LNCaP clone FGC (cell line): ENCODE measurements at places on chromosomes 13 and 19.
A peak's percentile ranks its signal among the peaks of the same experiment; 100 is the strongest.

DNA sequence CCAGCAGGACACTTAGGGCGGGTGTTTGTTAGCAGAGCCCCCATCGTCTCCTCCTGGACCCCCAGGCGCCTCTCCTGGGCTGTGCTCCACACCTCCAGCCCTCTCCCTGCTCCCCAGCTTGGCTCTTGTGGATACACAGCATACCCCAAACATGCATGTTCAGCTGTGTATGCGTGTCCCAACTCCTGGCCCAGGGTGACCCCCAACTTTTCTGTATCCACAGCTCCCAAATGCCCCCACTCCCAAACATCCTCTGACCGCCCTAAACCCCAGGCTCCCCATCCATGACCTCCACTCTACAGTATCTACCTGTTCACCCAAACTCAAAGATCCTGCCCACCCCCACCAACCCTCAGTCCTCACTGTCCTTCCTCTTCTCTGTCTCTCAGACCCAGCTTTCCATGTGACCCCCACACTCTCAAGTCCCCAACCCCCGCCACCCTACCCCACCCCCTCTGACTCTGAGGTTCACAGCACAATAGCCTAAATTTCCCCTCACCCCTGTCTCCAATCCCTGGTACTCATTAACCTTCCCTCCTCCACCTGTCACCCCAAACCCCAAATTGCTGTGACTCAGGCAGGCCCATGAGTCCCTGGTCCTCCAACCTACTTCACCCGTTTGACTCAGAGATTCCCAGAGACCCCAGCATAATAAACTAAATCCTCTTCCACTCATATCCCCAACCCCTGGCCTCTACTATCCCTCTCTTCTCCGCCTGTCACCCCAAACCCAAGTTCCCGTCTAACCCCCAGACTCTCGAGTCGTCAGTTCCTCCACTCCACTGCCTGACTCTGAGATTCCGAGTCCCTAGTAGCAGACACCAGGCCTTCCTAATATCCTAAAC is 968 bp downstream of the UBE2M start:
- DNase-seq, result no peak

GRCh38 chr13:46526740-46527139 is 26.2 kb upstream of the LRCH1 start:
- DNase-seq, result no peak

DNA sequence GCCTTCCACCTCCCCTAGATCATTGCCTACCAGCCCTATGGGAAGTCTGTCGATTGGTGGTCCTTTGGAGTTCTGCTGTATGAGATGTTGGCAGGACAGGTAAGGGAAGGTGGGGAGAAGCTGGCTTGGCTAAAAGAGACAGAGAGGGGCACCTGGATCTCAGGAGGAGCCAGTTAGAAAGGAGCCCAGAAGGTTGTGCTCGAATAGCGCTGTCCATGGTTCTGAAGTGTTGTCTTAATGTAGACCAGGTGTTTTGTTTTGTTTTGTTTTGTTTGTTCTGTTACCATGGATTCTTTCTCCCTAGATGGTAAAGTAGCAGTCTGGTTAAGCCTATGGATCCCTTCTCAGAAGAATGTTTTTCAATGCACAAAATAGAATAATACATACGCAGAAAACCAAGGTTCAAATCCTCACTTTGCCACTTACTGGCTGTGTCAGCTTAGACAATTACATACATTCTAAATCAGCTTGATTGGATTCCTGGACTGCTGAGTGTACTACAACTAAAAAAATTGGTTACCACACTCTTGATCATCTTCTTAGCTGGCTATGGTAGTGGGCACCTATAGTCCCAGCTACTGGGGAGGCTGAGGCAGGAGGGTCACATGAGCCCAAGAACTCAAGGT is 5.9 kb upstream of the CACNG7 start:
- peak; percentile 59 for DNase-seq

- no peak for DNase-seq
Observed at GRCh38 chr19:9835507-9835949, 410 bp downstream of the PIN1 start.

DNA sequence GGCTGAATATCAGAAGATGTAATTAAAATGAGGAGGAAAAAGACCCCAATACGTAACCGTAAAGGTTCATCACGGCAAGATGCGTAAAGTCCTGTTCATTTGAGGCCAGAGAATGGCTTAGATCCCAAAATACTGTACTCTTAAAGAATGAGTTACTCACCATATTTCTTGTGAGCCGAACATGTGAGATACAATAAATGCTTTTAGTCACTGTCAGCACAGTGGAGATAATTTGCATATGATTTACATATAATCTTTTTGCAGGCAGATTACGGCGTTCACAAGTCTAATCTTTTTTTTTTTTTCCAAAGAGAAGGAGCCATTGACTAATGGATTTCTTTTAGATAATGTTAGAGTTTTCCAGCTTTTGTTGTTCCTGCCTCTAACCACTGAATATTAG is 28.4 kb downstream of the AMER2 start:
- DNase-seq, result no peak

GRCh38 chr13:73657821-73658540 is 476.2 kb downstream of the KLF12 start:
- no peak for DNase-seq

DNA sequence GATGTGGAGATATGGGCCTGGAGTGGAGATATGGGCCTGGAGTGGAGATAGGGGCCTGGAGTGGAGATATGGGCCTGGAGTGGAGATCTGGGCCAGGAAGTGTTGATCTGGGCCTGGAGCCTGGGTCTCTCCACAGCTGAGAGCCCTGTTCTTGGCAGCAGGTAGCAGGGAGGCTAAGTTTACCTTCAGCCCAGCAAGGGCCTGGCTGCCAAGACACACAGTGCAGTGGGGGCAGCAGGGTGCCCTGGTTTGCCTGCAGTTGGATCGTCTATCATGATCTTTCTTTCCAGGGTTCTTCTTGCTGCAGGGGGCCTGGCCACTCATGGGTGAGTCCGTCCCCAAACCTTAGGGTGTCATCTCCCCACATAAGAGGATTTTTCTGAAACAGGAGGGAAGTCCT is 687 bp downstream of the KIR3DL2 start:
- peak; percentile 15 for DNase-seq

- DNase-seq, result no peak
Observed at GRCh38 chr19:18057557-18057956, 29.2 kb downstream of the IL12RB1 start.

DNA sequence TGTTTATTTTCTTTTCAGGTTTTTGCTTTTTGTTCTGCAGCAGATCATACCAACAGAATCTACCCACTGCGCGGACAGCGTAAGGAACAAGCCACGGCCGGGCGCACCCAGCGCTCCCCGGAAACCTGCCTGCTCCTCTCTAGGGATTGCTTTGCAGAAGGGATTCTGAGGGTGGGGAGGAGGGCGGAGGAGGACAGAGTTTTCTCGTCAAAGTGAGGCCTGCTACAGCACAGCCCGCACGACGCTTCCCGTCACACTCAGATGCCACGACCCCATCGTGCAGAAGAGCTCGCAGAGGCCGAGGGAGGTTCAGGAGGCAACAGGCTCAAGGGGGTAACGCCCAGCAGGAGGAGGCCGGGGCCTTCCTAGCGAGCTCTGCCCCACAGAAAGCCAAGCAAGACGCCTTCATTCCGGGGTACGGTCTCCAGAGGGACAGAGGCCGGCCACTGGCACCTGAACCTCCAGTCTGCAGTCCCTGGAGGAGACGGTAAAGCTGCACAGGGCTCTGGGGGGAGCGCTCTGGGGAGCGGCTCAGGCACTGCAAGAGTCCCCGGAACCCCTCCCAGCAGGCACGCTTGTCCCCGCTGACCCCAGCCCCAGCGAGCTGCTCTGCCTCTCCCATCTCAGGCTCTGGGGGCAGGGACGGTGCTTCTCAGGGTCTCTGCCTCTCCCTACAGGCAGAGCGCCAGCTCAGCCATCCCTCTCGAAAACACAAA is 6.9 kb downstream of the REXO1 start:
- no peak for DNase-seq

DNA sequence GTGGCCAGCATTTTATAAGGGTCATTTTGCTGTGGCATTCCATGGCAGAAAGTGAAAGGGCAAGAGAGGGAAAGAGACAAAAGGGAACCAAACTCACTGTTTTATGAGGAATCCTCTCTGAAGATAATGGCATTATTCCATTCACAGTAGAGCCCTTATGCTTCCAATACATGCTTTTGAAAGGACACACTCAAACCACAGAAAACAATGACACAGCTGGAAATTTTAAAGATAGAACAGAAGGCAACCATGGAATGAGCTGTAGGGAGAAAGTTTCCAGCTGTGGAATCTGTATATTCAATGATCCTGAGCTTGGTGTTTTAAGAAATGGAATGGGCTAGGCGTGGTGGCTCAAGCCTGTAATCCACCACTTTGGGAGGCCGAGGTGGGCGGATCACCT is 677.4 kb downstream of the SLITRK1 start:
- DNase-seq, result no peak

GRCh38 chr13:71593566-71593965 is 273.4 kb downstream of the DACH1 start:
- DNase-seq, result no peak

DNA sequence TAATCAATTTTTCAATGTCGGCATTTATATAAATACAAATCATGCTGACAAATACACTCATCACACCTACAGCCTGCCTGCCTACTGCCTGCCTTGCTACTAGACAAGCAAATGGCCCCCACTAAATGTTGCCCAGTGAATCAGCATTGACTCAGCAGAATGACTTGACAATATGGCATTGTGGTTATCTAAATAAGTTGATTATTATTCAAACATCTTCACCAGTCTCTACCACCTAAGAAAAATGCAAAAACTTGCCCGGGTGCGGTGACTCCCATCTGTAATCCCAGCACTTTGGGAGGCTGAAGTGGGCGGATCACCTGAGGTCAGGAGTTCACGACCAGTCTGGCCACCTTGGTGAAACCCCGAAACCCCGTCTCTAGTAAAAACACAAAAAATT is 296.1 kb downstream of the PCDH9 start:
- no peak for DNase-seq

GRCh38 chr13:98912846-98913245 is 65.0 kb downstream of the DOCK9 start:
- no peak for DNase-seq

GRCh38 chr19:15986701-15987100 is 37.9 kb downstream of the OR10H4 start:
- no peak for DNase-seq

- DNase-seq, result no peak
Observed at GRCh38 chr13:27018882-27019281, 152.7 kb downstream of the USP12 start.

DNA sequence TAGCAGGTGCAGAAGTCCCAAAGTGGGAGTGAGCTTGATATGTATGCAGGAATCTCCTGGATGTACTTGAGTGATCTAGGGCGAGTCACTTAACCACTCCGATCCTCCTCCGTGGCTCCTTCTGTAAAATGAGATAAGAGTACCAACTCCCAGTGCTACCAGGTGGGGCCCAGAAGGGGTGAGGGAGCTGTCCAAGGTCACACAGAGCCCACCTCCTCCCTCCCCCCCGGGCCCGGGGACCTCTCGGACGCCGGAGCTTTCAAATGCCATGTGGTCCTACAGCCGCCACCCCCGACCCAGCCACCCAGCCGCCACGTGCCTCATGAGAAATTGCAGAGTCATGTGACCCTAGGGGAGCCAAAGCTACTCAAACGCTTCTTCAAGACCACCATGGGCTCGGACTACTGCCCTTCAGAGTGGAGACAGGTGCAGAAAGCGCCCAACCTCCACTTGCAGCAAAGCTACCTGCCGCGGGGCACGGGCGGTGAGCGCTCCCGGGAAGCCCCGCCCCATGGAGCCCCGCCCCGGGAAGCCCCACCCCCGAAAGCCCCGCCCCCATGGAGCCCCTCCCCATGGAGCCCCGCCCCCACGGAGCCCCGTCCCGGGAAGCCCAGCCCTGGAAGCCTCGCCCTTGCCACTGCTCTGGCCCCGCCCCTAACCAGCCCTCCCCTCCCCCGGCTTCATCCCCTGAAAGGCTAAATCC is 10.1 kb upstream of the ZNF358 start:
- no peak for DNase-seq

DNA sequence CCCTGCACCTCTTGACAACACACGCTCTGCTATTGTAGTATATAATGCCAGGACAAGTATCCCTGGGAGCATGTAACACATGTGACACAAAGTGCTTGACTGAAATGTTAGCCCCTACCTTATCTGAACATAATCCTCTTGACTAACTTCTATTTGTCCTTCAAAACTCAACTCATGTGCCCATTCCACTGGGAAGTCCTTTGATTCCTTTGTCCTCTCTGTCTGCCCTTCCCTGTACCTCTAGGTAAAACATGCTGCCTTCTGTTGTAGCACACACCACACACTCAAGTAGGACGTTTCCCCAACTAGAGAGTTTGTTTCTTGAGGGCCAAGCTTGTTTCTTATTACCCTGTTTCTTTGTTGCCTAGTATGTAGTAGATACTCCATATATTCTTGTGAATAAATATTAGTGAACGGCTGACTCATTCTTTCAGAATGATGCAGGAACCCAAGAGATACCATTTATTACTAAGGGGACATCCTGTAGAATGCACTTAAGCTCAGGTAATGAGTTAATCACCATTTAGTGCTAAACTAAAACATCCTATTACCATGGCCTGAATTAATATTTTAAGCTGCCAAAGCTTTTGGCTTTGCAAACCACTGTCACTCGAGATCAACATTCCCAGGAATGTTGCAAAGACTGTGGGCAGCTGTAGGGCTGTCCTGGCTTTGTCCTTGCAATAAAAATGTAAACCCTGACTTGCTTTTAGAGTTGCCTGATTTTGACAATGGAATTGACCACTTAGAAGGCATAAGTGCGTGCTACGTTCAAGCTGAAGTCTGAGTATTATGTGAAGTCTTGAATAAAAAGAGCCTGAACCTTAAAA is 313.4 kb downstream of the COG6 start:
- no peak for DNase-seq

DNA sequence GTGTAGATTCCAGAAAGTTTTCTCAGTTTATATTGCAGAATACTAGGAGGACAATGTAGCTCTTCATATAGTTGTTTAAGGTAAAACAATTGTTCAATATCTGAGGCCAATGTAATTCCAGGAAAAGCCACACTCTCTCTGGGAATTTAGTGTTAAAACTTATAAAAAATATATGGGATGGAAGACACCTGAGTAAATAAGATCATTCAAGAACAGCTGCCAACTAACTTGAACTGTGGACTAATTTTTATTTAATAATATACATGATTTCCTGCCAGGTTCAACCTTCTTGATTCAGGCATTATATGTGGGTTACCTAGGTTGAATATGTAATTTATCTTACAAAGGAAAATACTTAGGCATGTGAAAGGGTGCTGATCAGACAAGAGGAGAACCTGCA is 841.1 kb upstream of the PRR20A start:
- DNase-seq, result peak; percentile 62

GRCh38 chr19:16446724-16447368 is 24.9 kb downstream of the EPS15L1 start:
- DNase-seq, result no peak
